Colonic mucosa (tissue), 4 donors: ENCODE measurements at places on chromosomes 4 and X. TPM values are rescaled to one million over a fixed set of nuclear protein-coding genes. Genes with fewer than 3 reads are reported as not detected.
A peak's percentile ranks its signal among the peaks of the same experiment; 100 is the strongest.

- no peak for DNase-seq
Observed at GRCh38 chr4:181507938-181508337, 735.3 kb upstream of the TENM3 start.

- DNase-seq: no peak
Observed at GRCh38 chrX:97766501-97767095, 882.9 kb downstream of the RPA4 start.

DNA sequence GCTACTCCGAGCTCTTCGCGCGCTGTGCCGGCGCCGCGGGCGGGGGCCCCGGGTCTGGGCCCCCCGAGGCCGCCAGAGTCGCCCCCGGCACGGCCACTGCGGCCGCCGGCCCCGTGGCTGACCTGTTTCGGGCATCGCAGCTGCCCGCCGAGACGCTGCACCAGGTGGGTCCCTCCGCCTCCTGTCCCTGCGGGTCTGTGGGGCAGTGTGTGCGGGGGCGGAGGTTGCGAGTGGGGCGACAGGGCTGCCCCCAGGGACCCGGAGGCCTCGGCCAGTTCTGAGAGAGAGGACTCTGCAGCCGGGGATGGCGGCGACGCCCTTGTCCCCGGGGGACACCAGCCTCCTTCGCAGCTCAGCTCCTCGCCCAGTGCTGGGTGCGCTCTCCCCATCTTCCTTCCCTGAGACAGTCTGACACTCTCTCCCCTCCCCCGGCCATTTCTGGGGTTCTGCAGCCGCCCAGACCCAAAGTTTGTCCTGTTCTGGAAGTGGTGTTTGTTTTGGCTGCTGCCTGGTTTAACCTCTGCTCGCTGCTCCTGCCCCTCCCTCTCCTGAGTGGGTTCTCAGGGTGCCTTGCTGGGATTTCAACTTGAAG is 609 bp downstream of the REPS2 start:
- DNase-seq: peak; percentile 54

- DNase-seq: no peak
Observed at GRCh38 chr4:15109600-15109999, 107.3 kb downstream of the CPEB2 start.

Gene YY2
- 1.5 TPM for total RNA-seq
